ENCODE measurements at places on chromosomes 16 and 17.

- DNase-seq: no peak
These were observed 3.3 kb downstream of the GALNS start for GRCh38 chr16:88853325-88853941.

- no peak for DNase-seq
These were observed 135.8 kb downstream of the CDH8 start for GRCh38 chr16:61900482-61900881.

- DNase-seq: no peak
These were observed 19.5 kb downstream of the ATP2A3 start for GRCh38 chr17:3944485-3945388.

DNA sequence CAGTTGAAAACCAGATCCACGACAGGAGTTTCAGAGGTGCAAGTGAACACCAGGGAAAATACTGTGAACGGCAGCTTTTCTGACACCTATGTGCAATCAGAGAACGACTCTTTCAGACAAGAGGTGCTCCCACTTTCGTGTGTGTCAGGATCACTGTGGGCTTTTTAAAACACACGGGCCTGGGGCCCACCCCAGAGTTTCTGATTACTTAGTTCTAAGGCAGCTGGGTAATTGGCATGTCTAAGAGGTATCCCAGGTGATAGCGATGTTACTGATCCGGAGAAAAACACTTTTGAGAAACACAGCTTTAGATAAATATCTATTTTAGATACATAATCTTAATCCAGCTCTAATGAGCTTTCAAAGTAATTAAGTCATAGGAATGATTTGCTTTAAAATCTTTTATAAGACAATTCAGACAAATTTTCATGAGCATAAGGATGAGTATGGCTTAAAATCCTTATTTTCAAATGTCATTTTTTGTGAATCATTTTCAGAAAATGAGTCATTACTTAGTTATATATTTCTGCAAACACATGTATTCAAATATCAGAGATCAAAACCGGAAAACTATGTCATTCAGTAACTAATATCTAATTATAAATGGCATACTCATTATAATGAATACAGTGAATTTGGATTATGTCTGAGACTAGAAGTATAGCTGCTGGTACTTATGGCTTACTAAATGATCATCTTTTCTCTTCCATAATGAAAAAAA is 217.9 kb upstream of the PSMD7 start:
- DNase-seq: no peak
